ENCODE measurements at places on chromosomes 12 and 14.

DNA sequence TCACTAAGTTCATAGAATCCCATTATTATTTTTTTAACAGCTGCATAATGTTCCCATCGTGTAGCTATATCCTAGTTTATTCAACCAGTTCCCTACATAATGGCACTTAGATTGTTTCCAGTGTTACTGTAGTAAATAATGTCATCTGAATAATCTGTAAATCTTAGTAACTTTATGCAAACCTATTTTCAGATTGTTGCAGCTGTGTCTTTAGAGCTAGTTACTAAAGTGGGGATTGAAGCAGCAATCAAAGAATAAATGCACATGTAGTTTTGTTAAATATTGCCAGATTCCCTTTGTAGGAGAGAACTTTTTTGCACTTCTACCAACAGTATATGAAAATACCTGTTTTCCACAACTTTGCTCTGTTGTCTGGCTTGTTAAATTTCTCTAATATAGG lies 13.1 kb downstream of the ARID2 start:
- no peak for DNase-seq

GRCh38 chr14:70822530-70823185 lies 13.3 kb upstream of the MAP3K9 start:
- no peak for DNase-seq

DNA sequence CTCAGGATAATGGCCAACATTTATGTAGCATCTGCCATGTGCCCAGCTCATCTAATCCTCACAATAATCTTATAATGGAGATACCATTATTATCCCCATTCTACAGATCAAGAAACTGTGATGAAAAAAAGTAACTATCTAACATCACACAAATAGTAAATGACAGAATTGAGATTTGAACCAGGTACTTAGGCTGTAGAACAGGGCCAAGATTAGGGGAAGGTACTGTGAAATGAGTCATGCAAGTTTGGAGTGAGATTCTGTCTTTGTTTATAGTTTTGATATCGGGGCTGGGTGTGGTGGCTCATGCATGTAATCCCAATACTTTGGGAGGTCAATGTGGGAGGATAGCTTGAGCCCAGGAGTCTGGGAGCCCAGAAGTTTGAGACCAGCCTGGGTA lies 1.3 kb upstream of the GNPTAB start:
- no peak for DNase-seq

- no peak for DNase-seq
Observed at GRCh38 chr14:33029511-33029910, 90.8 kb downstream of the NPAS3 start.

DNA sequence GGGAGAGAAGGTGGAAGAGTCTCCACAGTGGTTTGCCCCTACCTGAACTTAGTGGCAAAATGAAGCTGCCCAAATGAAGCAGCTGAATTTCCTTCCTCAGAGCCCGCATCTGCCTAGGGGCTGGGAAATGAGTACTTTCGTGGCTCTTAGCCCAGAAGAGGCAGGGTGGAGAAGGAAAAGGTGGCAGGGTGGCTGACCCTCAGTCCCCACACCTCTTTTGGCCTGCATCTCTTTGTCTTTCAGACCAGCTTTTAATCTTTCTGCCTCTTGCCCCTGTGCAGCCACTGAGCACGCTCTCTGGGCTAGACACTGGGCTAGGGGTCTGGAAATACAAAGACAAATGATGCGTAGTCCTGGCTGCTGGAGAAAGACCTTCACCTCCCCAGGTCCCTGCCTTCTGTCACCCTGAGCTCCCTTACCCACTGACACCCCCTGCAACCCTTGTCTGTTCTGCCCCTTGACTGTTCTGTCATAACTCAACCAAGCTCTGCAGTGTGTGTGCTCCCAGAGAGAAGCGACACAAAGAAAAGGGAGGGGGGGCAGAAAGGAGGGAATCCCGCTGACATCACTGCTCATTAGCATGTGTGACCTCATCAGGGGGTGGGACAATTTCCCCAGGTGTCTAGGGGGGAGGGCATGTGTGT lies 371 bp upstream of the REM2 start:
- peak; percentile 52 for DNase-seq

- no peak for DNase-seq
Observed at GRCh38 chr12:38930990-38931389, 25.6 kb upstream of the CPNE8 start.

- DNase-seq: no peak
Observed at GRCh38 chr14:100102156-100102785, 37.0 kb downstream of the EVL start.

GRCh38 chr12:75452675-75453330 lies 27.8 kb upstream of the GLIPR1 start:
- peak; percentile 56 for DNase-seq

DNA sequence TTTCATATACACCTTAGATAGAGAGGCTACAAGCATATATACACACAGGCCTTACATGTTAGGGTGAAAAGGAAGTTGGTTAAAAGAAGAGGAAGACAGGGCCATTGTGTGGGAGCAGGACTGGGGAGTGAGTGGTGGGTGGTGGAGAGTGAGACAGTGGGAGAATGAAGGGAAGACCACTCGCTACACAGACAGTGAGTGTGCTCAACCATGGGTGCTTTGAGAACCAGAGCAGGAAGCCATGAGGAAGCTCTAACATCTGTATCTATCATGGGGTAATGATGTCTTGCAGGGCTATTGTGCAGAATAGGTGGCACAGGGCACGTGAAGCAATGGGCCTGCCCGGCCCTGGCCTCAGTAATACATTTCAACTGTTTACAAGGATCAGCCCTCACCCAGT lies 11.4 kb upstream of the KRT74 start:
- no peak for DNase-seq

DNA sequence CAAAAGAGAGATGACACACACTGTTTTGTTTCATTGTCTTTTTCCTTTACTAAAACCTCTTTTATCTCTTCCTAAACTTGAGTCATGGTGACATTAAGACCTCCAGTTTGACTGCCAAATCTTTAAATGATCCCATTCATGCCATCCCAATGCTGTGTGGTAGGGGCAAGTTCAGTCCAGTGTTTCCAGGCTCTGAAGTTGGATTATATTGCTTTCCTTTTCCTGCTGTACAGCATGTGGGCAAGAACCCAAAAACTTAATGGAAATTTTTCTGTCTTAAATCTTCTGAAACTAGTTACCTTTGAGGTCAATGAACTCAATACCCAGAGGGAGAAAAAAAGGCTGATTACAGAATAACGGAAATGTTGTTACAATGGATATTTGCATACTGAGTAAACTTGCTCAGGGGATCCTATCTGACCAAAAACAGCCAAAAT lies 187.1 kb upstream of the FAR2 start:
- DNase-seq: peak; percentile 17

DNA sequence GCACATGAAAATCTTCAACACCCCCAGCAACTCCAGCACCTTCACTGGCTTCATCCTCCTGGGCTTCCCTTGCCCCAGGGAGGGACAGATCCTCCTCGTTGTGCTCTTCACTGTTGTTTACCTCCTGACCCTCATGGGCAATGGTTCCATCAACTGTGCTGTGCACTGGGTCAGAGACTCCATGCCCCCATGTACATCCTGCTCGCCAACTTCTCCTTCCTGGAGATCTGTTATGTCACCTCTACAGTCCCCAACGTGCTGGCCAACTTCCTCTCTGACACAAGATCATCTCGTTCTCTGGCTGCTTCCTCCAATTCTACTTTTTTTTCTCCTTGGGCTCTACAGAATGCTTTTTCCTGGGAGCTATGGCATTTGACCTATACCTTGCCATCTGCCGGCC lies 11.5 kb upstream of the OR11G2 start:
- no peak for DNase-seq

GRCh38 chr12:66196806-66197205 lies 7.8 kb downstream of the IRAK3 start:
- no peak for DNase-seq
